Peyer's patch (tissue), 4 donors: ENCODE measurements at places on chromosomes 1 and 21. TPM values are rescaled to one million over a fixed set of nuclear protein-coding genes. Genes with fewer than 3 reads are reported as not detected.

The GFI1 gene
- 15.5 TPM for total RNA-seq

DNA sequence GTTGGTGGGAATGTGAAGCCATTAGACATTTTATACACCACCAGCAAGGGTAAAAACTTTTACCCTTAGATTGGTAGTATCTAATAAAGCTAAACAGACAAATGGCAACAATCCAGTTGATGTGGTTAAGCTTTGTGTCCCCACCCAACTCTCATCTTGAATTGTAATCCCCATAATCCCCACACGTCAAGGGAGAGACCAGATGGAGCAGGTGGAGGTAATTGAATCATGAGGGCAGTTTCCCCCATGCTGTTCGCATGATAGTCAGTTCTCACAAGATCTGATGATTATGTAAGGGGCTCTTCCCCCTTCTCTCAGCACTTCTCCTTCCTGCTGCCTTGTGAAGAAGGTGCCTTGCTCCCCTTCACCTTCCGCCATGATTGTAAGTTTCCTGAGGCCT lies 602.3 kb downstream of the NUF2 start:
- H3K4me3 ChIP-seq = no peak overlapping the region
- no peak for DNase-seq
- no peaks in the 10 kb centered on the region for H3K4me1 ChIP-seq
- no peaks in the 10 kb centered on the region for H3K27me3 ChIP-seq

DNA sequence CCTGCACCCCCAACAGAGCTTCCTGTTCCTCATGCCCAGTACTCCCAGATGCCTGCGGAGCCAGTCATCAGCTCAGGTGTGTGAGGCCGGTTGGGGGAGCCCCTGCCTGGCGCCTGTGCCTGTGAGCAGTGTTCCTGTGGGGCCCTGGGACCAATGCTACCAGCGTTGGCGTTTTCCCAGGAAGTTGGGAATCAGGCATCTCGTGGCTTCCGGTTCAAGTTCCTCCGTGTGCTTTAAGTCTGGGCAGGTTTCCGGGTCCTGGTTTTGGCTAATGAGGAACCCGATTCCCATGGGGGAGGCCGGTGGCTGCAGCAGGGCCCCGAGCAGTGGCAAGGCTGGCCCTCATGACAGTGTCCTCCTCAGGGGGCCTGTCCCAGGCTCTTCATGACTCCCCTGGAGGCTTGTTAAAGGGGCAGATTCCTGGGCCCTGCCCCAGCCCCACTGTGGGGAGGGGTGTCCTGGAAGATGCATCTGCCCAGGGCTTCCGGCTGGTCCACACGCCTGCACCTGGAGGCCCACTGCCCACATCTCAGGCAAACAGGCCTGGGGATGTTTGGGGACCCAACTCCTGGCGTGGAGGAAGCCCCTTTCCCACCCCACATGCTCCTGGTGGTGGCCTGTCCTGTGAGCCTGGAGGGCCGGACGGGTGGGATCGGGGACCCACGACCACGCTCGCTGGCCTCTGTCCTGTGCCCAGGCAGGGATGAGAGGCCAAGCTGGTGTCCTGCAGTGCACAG lies 26.2 kb downstream of the TP73 start:
- H3K4me3 ChIP-seq = no peak overlapping the region
- no peaks in the 10 kb centered on the region for H3K27me3 ChIP-seq
- H3K4me1 ChIP-seq = no peaks in the 10 kb centered on the region
- DNase-seq = peak; percentile 45

DNA sequence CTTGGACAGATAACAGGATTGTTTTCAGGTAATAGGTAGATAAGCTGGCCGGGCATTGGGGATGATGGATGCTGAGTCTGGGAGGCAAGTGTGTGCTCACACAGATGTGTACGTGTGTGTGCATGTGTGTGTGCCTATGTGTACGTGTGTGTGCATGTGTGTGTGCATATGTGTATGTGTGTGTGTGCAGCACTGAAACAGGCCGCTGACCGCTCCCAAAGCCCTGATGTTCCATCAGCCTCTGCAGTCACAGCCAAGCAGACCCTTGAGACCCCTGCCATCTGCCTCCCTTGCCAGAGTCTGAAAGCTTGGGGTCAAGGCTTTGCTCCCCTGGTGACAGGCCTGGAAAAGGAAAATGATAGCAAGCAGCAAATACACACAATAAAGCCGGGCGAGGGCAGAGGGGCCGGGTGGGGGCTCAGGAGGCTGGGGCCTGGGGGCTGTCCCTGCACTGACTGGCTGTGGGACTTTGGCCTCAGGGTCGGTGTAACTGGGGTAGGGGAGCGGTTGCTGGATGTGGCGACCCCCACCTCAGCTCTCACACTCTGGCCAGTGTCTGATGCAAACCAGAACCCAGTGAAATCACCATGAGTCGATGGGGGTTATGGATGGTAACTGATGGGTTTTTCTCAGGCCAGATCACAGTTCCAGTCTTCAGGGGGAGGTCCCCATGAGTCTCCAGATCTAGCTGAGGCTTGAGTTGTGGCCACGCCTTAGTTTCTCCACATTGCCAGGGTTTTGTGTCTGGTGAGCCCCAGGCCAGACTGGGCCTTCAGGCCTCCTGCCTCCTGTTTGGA lies 9.2 kb upstream of the TNFRSF8 start:
- H3K27me3 ChIP-seq = no peaks in the 10 kb centered on the region
- H3K4me1 ChIP-seq = peaks cover 7% of the 10 kb centered on the region
- no peak for DNase-seq
- H3K36me3 ChIP-seq = no peaks in the 10 kb centered on the region

DNA sequence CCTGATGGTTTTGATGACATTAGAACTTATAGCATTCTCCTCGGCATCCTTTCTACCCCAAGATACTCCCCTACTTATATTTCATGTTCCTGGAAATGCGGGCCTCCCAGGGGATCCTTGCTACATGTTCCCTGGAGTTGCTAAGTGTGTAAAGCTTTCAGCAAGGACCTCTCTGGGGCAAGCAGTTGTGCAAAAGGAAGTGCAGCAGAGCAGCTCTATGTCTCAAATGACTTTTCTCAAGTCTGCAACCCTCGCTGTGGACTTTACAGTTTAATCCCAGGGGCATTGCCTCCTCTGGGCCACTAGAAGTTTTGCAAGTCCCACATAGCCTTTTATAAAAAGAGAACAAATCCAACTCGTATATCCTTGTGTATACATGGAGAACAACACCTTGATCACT lies 20.8 kb upstream of the MNDA start:
- no peaks in the 10 kb centered on the region for H3K36me3 ChIP-seq
- no peak for DNase-seq
- H3K27ac ChIP-seq = no peak overlapping the region
- H3K4me1 ChIP-seq = no peaks in the 10 kb centered on the region

GRCh38 chr1:167106119-167106461 lies 12.2 kb downstream of the STYXL2 start:
- H3K4me3 ChIP-seq = no peak overlapping the region
- no peak for DNase-seq
- no peaks in the 10 kb centered on the region for H3K4me1 ChIP-seq
- H3K36me3 ChIP-seq = no peaks in the 10 kb centered on the region

DNA sequence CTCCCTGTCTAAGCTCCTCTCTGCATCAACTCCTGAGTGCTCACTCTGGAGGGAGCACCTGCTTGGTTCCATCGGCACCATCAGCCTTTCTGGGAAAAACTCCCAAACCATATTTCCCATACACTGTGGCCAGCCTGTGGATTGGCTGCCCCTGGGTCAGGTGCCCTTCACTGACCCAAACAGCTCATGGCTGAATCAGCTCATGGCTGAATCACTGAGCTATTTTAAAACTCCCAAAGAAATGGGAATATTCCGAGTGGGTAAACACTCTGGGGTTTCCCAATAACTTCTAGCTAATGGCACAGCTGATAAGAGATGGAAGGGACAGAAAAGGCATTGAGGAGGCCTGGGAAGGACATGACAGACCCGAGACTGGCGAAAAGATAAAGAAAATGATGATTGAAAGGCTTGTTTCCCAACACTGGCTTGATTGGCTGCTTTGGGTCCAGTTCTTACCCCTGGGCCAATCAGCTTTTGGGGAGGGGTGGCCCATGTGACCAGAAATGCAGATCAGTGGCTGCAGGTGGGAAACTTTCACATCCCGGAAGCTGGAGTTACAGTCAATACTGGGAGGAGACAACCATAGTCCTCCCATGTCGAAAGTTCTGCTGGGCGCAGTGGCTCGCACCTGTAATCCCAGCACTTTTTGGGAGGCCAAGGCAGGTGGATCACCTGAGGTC lies 37.3 kb upstream of the KAZN start:
- no peaks in the 10 kb centered on the region for H3K4me1 ChIP-seq
- no peak overlapping the region for H3K4me3 ChIP-seq
- H3K36me3 ChIP-seq = no peaks in the 10 kb centered on the region
